ENCODE measurements at places on chromosomes 5 and 9.

DNA sequence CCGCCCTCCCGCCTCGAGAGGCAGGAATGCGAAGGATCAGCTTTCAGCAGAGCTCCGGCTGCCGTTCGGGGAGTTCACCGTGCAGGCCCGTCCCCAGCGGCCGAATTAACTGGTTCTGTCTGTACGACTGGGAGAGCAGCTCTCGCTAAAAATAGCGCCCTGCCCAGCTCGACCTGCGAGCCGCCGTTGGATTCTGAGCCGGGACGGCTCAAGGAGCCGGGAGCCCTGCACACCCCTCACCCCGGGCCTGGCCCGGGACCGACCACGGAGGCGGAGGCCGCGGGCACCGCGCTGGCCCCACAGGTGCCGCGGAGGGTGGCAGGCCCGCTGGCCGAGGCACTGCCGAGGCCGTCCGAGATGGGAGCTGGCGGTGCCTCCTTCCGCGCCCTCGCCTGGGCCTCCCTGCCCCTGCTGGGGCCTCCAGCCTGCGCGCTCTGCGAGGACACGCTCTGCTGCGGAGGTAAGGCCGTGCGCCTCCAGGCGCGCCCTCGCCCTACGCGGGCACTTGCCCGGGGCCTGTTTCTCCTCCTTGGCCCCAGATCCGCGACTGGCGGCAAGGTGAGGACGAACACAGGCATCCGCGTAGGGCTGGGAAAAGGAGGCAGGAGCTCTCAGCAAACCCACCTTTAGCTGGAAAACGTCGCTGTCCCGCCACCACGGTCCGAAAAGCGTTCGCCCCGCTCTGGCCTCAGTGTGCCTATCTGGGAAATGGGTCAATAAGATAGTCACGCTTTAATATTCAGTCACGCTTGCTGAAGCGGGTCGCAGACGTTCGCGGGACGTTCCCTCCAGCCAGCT lies 53.1 kb upstream of the DAB2IP start:
- no peak for DNase-seq

DNA sequence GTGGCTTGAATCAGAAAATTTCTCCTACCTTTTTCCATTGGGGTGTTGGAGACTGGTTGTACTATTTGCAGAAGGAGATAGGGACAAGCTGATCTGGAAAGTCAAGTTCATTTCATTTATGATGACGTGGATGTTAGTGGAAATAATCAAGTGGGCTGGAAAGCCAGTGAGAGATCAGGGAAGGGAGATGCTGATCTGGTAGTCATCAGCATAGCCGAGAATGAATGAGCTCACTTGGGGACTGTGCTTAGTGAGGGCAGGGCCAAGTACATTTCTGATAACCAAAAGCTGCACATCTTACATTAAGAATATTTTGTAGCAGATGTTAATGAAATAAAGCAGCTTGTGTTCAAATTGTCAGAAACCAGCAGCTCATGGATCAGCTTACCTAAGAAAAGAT lies 12.1 kb downstream of the MAN2A1 start:
- DNase-seq = no peak

DNA sequence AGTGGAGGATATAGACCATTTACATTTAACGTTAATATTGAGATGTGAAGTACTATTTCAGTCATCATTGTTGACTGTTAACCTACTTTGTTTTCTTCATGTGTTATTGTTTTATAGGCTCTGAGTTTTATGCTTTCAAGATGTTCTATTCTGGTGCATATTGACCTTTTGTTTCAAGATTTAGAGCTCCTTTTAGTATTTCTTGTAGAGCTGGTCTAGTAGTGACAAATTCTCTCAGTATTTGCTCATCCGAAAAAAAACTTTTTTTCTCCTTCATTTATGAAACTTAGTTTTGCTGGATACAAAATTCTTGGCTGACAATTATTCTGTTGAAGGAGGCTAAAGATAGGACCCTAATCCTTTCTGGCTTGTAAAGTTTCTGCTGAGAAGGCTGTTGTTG lies 91.3 kb downstream of the INVS start:
- no peak for DNase-seq

GRCh38 chr5:149807176-149807575 lies 77.1 kb downstream of the PPARGC1B start:
- DNase-seq = no peak

GRCh38 chr5:174617910-174618309 lies 106.5 kb upstream of the MSX2 start:
- DNase-seq = no peak

DNA sequence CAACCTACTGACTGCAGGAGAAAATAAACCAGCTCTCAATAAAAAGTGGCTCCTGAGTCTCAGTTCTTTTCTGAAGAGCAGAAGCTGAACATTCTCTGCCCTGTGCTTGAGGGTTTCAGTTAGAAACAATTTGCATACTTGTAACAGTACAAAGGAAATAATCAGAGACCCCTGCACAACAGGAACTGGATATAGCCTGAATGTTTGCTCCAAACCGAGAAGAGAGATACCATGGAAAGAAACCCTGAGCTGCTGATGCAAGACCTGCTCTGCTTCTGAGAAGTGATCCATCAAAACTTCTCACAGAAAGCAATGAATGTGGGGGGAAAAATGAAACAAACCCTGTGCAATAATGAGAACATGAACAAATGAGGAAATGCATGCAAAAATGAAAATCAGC lies 592.9 kb downstream of the SEMA5A start:
- DNase-seq = no peak

- DNase-seq = no peak
These were observed 7.7 kb downstream of the CENPK start for GRCh38 chr5:65555287-65555686.

GRCh38 chr9:71680189-71680980 lies 87.9 kb downstream of the CEMIP2 start:
- no peak for DNase-seq

DNA sequence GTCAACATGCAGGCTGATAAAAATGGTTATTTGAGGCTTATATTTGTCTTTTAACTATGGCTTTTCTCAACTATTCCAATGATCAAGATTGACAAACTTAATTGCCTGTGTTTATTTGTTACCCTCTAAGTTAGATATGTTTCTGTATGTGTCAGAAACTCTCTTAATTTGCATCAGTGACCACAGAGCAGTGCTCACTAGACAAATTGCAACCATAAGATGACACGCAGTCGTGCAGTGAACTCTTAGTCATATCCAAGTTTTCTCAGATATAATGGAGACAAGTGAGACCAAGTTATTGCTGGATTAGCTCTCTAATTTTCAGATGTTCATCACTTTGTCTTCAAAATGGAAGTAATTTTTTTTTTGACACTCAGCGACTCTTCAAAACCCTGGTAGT lies 342.2 kb upstream of the RFX3 start:
- DNase-seq = no peak

- DNase-seq = no peak
These were observed 161.5 kb downstream of the CARTPT start for GRCh38 chr5:71880536-71880935.

DNA sequence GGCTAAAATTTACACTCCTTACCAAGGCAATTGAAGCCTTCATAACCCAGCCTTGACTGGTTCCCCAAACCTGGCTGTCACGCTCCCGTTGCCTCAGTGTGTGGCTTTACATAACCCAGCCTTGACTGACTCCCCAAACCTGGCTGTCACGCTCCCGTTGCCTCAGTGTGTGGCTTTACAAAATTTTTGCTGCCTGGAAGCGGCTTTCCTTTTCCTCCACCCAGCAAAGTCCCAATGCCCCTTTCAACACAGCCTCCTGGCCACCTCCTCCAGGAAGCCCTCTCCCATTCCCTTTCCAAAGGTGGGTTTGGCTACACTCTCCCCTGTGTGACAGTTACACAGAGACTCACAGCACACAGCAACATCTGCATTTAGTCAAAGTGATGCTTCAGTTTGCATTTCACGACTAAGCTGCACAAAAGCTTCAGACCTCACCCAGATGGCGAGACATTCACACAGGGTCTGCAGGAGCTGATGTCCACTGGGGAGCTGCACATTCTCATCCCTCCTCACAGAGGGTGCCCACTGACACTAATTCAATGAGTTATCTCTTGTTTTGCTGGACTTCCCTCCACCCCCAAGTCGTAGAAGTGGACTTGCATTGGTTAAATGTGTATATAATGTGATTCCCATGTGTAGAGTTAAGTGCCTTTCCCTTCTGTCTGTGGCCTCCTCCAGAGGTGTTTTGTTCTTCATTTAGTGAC lies 156.6 kb upstream of the PHYKPL start:
- no peak for DNase-seq

- DNase-seq = peak; percentile 12
These were observed 715 bp downstream of the RC3H2 start for GRCh38 chr9:122904466-122904822.

DNA sequence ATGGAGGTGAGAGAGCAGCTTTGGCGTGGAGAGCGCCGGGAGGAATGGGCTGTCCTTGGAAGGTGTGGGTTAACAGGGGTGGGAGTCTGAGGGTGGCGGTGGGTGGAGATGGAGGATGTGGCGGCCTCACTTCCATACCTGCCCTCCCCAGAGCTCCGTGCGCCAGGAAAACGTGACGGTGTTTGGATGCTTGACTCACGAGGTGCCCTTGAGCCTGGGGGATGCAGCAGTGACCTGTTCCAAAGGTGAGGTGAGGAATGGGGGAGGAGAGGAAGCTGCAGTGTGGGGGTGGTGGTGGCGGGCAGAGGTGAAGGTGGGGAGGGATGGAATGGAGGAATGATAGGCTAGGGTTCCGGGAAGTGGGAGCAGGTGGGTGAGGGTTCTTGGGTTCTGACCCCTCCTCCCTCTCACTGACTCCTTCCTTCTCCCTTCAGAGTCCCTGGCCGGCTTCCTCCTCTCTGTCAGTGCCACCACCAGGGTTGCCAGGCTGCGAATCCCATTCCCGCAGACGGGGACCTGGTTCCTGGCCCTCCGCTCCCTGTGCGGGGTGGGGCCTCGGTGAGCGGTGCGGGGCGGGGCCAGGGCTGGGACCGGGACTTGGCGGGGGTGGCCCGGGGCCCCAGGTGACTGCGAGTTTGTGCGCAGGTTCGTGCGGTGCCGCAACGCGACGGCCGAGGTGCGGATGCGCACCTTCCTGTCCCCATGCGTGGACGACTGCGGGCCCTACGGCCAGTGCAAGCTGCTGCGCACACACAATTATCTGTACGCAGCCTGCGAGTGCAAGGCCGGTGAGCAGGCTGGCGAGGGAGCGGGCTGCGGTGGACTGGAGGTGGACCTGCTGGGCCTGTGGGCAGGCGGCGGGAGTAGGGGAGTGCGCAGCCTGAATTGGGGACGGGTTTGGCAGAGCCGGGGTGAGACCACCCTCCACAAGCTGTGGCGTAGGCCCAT lies 17.1 kb downstream of the TMEM8B start:
- no peak for DNase-seq

GRCh38 chr9:114286146-114286679 lies 36.7 kb upstream of the ORM1 start:
- DNase-seq = no peak

DNA sequence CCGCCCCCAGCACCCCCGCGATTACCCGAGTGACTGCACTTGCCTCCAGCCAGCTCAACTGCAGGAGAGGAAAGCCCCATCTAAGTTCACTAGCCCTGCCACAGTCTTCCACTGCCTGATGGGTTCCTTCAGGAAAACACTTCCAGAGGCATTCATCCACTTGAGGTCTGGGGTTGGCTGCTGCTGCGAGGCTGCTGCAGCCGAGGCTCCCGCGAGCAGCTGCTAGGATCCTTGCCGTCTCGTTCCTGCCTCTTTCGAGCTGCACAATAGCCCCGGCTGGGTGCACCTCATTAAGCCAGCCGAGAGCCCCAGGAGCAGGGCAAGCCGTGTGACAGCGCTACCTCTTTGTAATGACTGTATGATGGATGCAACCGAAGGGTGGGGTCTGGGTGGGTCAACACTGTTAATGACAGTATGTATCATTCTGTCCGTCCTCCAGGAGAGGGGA lies 24.2 kb upstream of the ELAVL2 start:
- DNase-seq = no peak

GRCh38 chr5:130526708-130527107 lies 622.4 kb downstream of the CHSY3 start:
- no peak for DNase-seq

DNA sequence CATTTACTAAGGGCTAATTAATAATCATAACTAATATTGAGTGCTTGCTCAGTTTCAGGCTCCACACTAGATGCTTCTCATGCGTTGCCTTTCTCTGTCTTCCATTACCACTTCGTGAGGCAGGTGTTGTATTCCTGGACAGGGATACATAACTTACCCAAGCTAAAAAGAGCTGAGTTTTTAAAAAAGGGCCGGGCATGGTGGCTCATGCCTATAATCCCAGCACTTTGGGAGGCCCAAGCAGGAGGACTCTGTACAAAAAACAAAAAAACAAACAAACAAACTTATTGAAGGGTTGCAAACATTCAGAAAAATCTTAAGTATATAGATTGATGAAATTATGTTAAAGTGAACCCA lies 12.1 kb upstream of the ANKRD33B start:
- DNase-seq = no peak

- no peak for DNase-seq
These were observed 44.2 kb downstream of the GSN start for GRCh38 chr9:121312169-121312568.

DNA sequence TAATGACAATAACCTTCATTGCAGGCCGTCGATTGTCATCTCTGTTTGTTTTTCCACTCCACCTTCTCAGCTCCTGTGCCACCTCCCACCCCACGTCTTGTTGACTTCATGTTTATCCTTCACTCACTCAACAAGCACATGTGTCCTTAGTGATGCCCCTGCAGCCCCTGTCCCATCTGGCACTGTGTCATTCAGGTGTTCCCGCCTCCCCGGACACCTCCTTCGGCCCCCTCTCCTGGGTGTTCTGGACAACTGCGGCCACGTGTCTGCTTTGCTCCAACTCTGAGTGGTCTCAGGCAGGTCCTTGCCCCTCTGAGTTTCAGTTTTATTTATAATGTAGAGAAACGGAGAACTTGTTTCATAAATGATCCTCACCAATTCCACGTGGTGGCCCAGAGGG lies 91.0 kb upstream of the COL5A1 start:
- no peak for DNase-seq

DNA sequence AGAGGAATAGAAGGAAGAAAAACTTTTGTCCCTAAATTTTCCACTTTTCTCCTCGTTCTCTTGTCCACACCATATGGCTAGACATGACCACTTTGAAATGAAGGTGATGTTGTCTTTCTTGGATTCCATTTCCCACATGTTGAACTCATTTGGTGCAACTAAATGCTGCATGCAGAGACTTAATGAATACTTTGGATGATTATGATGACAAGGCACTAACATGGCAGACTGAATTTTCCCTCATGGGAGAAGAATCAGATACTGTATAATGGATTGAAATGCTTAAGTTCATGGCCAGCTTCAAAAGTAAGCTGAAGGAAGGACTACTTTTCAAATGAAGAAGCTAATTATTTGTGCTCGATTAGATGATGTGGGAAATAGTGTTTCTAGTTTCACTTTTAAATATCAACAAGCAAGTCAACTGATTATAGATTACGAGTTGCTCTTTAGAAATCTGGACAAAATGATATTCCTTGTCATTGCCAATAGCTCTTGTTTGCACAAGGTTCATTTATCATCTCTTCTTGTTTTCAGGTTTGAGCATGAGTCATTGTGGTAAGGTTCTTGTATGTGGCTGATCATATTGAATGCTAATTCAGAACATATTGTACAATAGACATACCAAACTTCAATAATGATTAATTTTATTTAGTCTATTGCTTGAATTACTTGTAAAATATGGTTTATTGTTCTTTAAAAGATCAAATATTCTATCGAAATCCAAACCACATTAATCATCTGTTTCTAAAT lies 501.3 kb upstream of the FTMT start:
- no peak for DNase-seq

- no peak for DNase-seq
These were observed 2.6 kb downstream of the STRBP start for GRCh38 chr9:123265833-123266232.

Data from CD4-positive, alpha-beta T cell treated with Interleukin-15 for 4 hours (primary cell).